ENCODE measurements at places on chromosomes 4 and X.

DNA sequence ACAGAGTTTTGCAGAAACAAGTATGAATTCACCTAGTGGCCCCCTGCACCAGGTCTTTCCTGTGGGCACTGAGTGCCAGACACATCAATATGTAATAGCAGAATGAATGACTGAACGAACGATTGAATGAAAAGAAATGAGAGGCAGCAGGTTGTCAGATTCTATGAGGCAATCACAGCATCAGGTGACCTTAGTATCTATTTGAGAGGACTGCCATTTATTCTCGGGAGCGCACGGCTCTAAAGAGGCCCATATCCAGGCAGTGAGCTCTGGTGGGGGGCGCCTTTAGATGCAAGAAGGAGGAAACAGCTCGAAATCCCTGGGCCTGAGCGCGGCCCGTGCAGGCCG is 528 bp upstream of the SLC25A4 start:
- DNase-seq: no peak

DNA sequence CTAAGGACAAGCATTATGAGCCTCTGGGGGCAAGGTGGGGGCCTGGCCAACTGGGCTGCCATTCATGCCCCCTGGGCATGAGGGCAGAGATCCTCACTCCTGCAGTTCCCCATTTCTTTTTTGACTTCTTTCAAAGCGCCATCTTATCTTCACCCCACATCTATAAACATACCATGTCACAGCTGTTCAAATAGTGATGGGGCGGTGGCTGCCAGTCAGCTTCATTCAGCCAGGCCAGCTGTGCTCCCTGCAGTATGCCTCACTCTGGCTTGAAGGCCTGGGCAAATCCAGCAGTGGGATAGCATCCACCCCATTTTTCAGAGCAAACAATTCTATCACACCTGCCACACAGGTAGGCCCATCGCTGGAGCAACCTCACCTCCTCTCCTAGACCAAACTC is 85.5 kb downstream of the NHSL2 start:
- no peak for DNase-seq

GRCh38 chr4:119493886-119494285 is 134.7 kb downstream of the PDE5A start:
- DNase-seq: no peak

DNA sequence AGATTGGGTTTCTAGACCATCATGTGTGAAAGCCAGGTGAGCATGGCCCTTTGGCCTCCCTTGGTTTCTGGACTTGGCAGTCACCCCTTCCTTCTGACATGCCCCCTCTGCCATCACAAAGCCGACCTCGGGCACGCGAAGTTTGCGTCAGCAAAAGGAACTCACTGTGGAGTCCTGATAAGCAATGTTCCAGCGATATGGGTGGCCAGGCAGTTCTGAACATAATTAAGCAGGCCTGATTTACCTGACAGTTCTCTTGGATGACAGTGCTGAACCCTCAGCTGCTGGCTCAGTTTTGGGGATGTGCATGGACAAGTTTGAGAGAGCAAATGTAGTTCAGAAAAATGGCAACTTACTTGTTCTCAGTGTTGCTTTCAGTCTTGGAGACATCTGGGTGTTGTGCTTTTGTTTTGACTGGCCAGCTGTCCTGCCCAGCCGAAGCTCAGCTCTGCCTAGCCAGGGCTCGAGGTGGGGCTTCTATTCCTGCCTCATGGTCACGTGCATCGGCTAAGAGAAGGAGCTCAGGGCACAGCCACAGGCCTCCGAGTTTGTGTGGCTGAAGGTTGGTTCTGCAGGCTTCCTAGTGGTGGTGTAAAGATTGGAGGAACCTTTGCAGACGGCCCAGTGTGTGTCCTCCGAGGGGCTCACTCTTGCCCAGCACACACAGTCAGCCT is 78.3 kb downstream of the CLDN34 start:
- DNase-seq: no peak

DNA sequence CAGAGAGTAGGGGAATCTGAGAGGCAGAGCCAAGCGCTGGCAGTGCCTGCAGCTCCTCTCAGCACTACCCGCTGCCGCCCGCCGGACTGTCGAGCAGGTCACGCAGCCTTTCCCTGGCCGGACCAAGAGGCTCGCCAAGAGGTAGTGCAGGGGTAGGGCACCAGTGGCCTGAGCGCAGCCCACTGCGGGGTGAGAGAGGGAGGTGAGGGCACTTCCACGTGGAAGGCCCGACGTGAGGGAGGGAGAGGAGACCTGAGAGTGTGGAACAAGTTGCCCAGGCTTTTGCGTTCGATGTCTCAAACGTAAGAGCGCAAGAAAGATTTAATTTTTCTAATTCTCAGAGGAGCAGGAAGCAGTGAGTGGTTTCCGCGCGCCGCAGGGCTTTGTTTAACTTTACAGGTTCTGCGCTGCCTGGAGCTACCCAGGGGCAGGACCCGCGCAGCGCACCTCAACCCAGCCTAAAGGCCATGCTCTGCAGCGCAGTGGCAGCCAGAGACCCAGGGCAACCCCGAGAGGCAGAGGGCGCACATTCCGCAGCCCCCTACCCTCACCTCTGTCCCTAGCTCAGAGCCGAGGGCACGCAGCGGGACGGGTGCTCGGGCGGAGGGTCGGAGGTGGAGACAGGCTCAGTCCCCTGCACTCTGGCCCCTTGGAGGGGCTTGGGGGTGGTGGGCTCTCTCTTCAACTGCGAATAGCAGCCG is 14.9 kb downstream of the ARHGAP36 start:
- no peak for DNase-seq

GRCh38 chrX:23981222-23981621 is 45.8 kb downstream of the KLHL15 start:
- no peak for DNase-seq

- no peak for DNase-seq
Measured at GRCh38 chrX:41259516-41259915, 74.4 kb upstream of the DDX3X start.

DNA sequence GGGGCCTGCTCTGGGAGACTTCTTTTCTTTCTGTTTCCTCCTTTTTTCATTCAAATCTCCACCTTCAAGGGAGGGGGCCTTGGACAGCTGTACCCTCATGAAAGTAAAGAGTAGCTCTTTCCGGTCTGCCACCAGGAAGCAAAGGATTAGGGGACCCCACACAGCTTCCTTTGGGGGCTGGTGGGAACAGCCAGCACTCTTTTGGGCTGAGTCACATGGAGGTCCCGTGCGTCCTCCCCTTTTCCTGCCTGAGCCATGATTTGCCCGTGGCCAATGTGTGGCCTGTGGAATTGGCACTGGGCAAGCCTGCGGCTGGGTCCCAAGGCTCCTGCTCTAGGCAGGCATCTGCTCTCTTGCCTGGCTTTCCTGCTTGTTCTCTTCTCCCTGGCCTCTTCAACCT is 65.5 kb downstream of the FHDC1 start:
- DNase-seq: no peak

- DNase-seq: no peak
Measured at GRCh38 chrX:87878926-87879325, 361.3 kb downstream of the KLHL4 start.

- no peak for DNase-seq
Measured at GRCh38 chrX:133698298-133698697, 283.0 kb upstream of the GPC4 start.

DNA sequence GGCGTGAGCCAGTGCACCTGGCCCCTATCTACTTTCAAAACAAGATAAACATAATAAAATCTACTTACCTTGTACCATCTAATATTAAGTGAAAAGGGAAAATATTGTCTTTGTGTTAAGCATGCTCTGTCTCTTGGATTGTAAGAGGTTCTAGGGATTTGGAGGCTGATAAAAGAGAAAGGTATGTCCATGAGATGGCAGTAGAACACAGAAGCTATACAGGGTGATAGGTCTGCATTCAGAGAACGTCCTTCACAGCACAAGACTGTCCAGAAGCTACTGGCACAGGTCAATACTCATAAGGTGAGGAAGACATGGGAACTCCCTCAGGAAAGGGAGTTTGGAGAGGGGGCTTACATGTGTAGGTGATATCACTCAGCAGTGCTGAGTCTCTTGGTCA is 135.5 kb downstream of the TMEM47 start:
- no peak for DNase-seq

DNA sequence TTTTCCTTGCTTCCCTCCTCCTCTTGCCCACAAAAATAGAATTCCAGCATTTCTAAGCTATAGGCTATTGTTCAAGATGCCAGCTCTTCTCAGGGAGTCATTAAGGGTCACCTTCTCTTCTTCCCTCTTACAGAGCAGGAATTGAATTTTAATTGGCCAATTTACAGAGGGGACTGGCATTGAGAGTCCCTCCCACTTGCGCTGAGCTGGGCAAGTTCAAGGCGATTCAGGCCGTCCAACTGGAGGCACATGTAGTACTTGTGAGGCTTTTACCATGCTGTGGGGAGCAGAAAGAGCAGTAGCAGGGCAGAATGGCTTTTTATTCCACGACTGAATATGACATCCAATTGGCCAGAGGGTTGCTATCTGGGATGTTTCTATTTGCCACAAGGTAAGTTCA is 181.9 kb downstream of the SOWAHB start:
- DNase-seq: no peak

DNA sequence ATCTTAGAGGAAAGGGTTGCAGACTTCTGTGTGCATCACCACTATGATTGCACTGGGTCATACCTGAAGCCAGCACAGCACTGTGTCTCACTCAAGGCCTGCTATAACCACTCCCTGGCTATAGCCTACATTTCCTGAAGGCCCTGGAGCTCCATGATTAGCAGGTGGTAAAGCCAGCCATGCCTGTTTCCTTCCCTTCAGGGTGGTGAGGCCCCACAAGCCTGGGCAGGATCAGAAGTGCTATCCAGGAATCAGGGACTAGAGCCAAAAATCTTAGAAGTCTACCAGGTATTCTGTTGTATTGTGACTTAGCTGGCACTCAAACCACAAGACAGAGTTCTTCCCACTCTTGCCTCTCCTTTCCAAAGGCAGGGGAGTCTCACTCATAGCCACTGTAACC is 734.6 kb downstream of the GLUD2 start:
- DNase-seq: no peak

- no peak for DNase-seq
Measured at GRCh38 chr4:7059662-7060061, 8.2 kb downstream of the GRPEL1 start.

DNA sequence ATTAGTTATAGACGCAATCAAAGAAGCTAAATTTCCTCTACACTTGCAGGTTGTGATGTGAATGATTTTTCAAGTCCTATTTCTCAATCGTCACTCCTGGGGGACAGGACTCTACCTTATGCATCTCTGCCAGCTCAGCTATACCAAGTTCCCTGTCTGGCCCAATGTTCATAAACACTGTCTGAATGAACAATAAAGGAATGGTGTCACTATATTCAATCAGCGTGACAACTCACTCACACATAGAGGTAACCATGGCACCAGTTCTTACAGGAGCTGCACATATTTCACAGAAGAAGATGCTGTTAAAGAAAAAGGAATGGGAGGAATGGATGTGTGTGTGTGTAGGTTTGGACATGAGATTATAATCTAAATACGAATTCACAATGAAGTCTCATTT is 280.6 kb downstream of the PPP1R2C start:
- DNase-seq: no peak

DNA sequence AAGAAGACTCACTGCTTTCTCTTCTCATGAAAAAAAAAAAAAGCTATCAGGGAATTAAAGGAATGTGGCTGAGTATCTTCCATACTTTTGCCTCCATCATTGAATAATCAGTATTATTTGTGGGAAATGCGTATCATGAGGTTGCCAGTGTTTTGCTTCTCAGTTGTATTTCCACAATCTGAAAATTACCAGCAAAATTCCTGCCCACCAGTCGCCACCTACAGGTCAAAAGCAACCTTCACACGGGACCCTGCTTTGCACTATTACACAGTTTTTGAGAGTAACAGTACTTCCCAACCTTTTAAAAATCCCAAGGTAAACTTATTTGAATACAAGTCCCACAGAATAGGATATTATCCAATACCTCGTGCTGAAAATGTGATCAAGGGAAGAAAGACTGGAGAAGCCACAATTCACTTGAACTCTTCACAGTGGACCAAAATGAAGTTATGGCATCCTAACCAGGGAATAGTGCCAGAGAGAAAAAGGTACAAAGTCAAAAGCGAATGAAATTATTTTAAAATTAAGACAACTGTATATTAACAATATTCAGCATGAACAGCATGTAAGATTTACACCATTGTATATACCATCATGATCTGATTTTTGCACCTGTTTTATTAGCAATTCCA is 30.4 kb downstream of the PGRMC1 start:
- DNase-seq: no peak

GRCh38 chr4:81471298-81471587 is 464 bp downstream of the RASGEF1B start:
- no peak for DNase-seq

Measured in NCI-H187 (cell line).